Skin of body (tissue), 3 donors: ENCODE measurements at places on chromosomes 3 and 15. TPM values are rescaled to one million over a fixed set of nuclear protein-coding genes. Genes with fewer than 3 reads are reported as not detected.

The OR5H15 gene
- total RNA-seq: not detected

The DLEC1 gene
- 0.49 TPM for total RNA-seq

DNA sequence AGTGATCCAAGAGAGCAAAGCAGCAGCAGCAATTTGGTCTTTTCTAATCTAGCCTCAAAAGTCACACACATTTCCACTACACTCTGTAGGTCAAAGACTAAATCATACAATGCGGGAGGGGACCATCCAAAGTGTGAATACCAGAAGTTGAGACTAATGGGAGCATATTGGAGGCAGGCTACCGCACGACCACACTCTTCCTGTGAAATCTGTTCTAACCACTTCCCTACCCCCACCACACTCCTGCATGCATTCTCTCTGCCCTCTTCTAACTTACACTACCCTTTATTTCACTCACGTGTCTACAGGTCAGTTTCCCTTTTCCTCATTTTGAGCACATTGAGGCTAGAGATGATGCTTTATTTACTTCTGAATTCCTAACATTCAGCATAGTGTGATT is 23.7 kb upstream of the PRTG start:
- no peak for DNase-seq

DNA sequence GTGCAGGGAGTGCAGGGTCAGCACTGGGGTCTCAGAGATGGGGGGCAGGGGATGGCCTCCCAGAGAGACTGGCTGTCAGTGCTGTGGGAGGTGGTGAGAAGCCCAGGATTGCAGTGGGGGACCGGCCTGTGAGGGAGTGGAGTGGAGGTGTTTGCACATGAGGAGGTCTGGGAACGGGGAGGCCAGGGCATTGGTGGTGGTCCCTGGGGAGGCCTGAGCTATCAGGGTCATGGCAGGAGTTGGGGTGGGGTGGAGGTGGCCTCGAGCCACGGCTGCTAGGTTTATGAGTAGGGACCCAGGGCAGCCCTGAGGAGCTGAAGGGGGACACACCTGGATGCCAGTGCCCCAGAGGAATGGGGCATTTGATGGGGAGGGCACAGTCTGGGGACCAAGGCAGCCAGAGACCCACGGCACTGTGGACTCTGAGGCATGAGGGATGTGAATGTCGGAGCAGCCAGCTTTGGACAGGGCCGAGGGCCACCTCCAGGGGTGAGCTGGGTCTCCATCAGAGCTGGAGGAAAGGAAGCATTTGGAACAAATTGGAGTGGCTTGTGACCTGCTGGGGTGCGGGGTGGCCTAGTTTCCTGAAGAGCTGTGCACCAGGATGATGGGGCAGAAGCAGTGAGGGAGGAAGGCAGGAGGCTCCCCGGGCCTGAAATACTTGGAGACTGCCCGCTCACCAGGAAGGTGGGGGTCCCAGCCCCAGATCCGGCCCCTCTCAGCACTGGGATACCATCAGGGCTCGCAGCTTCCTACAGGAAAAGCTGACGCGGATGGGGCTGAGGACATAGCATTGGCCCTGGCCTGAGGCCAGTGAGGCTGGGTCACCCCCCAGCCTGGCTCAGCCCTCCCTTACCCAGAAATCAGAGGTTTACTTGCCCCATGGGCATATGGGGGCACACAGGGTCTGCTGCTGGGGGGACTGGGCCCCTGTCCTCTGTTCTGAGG is 9.5 kb upstream of the CSPG4 start:
- no peak for DNase-seq

The ESYT3 gene
- total RNA-seq: 7.9 TPM

GRCh38 chr15:85789496-85789875 is 5.2 kb downstream of the KLHL25 start:
- DNase-seq: no peak

The NEO1 gene
- total RNA-seq: 66.0 TPM

DNA sequence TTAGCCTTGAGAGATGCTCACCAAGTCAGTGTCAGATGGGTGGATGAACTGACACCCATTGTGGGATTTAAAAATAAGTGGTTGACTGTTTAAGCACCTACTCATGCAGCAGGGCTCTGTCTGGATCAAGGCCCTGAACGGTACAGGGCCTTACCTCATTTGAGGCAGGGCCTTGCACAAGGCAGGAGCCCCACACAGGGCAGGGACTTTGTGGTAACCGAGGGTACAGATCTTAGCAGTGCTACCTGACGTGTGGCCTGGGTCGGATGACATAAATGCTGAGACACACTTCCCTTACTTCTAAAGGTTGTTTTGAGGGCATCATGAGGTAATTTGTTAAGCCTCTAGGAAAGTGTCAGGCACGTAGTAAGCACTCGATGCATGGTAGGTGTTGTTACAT is 59.5 kb upstream of the PLXNA1 start:
- no peak for DNase-seq

GRCh38 chr3:3260870-3261269 is 81.4 kb upstream of the CRBN start:
- DNase-seq: no peak
